ENCODE measurements at places on chromosomes 4 and X.

GRCh38 chr4:120156120-120156718 lies 89.6 kb upstream of the MAD2L1 start:
- peak; percentile 53 for ATAC-seq

GRCh38 chr4:3353752-3354454 lies 61.1 kb downstream of the RGS12 start:
- no peak for ATAC-seq

DNA sequence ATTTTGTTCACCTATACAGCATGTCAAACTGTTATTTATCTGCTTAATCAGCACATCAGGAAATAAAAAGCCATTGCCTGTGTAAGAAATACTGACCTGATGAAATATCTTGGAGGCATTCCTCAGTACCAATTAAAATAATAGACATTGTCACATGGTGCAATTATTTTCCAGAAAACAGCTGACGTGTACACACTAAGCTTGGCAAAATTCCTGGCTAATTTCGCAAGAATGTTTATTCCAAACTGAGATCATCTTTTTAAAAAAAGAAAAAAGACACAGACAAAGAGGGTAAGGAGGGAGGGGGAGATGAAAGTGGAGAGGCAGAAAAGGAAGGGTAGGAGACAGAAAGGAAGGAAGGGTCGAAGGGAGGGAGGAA lies 61.9 kb upstream of the NFKB1 start:
- no peak for ATAC-seq

DNA sequence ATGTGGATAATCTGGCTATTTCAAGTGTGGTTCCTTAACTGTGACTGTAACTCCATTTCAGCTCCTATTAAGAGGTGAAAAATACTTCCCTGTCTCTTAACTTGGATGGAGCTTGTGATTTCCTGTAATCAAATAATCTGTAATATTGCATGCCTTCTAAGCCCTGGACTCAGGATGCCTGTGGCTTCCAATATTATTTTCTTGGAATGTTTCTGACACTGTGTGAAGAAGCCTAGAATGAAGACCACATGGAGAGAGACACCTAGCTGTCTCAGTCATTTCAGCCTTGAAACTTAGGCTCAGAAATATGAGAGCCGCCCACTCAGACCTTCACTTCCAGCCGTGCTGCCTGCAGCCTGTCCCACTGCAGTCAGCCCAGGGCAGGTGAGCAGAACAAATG lies 544.3 kb downstream of the TRIML1 start:
- no peak for ATAC-seq

- ATAC-seq: no peak
Observed at GRCh38 chr4:60250657-60251056, 949.5 kb upstream of the ADGRL3 start.

DNA sequence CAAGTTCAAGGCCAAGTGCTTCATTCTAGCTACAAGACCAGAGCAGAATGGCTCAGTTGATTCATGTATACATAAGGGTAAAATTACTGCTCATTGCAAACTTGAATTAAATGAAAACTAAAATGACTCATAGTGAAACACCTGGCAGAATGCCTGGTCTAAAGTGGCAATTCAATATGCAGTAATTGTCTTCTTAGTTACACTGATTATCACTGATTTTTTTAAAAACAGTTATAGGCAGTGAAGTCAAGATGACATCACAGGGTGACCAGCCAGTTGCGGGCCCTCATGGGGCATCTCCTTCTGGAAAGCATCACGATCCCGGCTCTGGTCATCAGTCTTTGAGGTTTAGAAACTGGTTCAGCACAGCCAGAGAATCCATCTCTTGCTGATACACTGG lies 154.2 kb downstream of the RAB28 start:
- no peak for ATAC-seq

DNA sequence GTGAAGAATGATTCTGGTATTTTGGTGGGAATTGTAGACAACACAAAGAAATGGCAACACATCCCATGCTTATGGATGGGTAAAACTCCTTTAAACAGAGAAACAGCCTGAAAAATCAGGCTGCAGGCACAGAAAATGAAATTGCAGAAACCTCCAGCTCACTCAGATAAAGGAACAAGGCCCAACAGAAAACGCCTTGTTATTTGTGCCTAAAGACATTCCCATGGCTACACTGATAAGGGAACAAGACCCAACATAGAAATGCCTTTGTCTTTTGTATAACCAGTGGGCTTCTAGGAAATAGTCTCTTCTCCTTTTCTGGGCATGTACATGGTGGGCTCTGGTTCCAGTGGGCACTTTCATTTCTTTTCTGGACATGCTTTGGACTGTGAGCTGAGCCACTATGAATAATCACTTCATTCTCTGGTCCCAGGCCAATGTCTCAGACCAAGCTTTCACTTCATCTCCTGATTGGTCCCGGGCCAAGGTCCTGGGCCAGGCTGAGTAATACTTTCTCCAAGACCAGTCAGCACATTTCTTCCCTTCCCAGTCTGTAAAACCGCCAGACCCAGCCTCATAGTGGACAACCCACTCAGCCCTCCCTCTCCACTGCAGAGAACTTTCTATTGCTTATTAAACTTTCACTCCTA lies 160.5 kb downstream of the TBX22 start:
- ATAC-seq: no peak

Measured in stimulated activated memory B cell treated with anti-CD40 and anti-IgM and Interleukin-4, amounts not matched to agents 10 μg/mL and 1 μg/mL and 100 μg/mL, for 72 hours (primary cell).